ENCODE measurements at places on chromosomes 1 and 21.

GRCh38 chr1:158248118-158248517 is 6.1 kb upstream of the CD1A start:
- DNase-seq, result peak; percentile 87

- DNase-seq, result no peak
These were observed 169.1 kb downstream of the ZC3H11B start for GRCh38 chr1:219443763-219444162.

GRCh38 chr1:155079487-155080311 is 1.1 kb downstream of the EFNA3 start:
- DNase-seq, result no peak

DNA sequence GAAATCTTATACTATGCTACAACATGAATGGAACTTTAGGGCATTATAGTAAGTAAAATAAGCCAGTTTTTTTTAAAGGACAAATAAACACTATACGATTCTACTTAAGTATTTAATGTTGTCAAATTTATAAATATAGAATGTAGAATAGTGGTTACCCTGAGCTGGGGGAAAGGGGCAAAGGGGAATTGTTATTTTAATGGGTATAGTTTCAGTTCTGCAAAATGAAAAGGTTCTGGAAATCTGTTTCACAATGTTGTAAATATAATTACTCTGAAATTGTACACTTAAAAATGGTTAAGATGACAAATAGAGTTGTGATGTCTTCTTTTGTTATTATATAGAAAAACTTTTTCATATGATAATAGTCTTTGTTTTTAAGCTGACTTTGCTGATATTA is 366.3 kb downstream of the MRPL39 start:
- no peak for DNase-seq

DNA sequence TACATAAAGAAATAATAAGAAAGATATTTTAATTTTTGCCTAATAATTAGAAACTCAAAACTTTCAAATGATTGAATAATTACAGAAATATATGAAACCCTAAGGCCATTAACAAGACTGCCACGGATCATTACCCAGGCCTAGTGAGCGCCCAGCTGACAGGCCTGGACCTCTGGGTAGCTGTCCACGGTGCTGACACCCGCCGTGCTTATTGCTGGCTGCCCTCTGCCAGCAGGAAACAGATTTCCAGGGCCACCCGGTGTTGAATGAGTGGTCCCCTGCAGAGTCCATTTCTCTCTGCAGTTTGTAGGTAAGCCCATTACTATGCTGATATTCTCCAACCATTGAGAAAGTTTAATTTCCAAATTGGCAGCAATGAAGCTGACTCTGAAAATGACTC is 254.4 kb upstream of the GJB5 start:
- DNase-seq, result peak; percentile 4

DNA sequence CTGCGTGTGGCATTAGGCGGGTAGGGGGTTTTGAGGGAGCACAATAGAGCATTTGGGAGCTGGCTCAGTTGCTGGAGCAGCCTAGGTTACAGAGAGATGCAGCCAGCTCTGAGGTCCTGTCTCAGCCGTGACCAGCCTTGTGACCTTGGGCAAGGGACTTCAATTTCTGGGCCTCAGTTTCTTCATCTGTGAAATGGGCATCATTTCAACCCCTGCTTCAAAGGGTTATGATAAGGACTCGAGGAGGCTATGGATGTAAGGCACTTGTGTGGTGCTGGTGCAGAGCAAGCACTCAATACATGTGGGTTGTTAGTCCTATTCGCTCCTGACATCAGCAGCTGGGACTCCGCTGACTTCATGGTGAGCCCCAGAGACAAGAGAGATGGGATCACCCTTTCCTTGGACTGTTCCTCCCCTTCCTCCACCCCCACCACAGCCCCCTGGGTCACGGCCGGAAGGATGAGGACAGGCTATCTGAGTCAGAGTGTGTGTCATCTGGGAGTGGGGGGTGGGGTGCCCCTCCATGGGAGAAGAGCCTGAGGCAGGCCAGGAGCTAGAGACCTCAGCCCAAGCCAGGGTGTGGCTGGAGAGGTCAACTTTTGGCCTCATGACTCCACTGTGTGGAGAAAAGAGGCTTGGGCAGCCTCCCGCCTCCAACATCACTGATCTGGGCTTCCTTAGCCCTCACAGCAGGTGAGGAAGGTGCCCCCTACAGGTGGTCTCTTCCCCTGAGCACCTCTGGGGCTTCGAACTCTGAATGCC is 71.4 kb upstream of the ZBTB40 start:
- no peak for DNase-seq

DNA sequence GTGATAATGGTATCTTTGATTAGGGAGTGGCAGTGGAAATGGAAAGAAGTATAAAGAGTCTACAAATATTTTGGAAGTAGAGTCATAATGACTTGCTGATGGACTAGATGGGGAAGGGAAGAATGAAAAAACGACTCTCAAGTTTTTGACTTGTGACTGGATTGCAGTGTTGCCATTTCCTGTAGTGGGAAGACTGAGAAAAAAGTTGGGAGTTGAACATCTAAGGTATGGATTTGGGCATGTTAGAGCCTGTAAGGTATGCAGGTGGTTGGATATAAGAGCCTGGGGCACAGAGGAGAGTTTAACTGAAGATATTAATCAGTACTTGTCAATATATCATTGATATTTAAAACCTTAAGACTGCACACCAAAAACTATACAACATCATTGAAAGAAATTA is 19.4 kb downstream of the DNM3 start:
- DNase-seq, result no peak

GRCh38 chr1:159921251-159921650 is 4.1 kb downstream of the TAGLN2 start:
- DNase-seq, result peak; percentile 54

DNA sequence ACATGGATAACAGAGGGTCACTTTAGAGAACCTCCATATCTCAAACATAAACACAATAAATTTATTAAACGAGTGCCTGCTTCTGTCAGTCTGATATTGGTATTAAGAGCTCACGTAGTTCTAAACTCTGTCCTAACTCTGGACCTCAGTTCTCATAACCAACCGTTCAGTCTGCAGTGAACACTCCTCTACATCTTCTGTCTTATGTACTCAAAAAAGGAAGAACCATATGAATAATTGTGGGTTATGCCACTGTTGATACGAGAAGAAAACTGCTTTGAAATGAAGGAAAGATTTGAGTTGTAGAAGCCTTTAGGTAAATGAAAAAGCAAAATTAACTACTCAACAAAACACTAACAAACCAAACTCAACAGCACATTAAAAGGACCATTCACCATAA is 53.7 kb downstream of the DPYD start:
- DNase-seq, result no peak

DNA sequence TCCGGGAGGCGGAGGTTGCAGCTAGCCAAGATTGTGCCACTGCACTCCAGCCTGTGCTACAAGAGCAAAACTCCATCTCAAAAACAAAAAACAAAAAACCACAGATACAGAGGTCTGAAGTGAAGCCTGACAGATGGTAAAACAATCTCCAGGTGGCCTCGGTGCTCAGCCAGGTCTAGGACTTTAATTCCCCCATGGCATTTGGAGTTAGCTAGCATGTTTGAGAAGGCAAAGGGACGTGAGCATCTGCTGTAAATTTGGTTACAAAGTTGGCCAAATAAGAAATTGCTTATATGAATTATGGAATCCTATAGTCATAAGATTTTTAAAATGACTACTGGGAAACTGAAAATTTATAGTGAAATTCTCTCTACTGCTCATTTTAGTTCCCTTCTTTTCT is 98.3 kb upstream of the FMN2 start:
- no peak for DNase-seq

GRCh38 chr1:109643385-109644230 is 12.3 kb upstream of the GSTM4 start:
- peak; percentile 84 for DNase-seq

GRCh38 chr1:56824938-56825337 is 5.7 kb upstream of the FYB2 start:
- DNase-seq, result no peak

Measured in suppressor macrophage treated with lipopolysaccharide for 4 hours (primary cell).